ENCODE measurements at places on chromosomes 4 and X.

- no peak for DNase-seq
Observed at GRCh38 chr4:41178372-41179370, 35.7 kb downstream of the APBB2 start.

DNA sequence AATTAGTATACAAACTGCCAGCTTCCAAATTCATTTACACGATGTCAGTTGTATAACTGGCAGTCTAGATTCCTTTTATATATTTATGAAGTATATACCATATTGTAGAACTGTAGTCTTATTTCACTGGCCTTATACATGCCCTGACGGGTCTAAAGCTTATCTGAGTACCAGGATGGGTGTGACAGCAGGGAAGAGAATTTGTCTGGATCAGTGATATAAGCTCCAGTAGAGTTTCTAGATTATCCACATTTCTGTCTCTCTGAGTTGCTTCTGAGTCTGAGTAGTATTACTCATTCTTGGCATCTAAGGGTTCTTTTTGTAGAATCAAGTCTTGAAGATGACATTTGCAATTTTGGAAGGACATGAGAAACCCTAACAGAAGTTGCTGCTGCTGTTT is 101.3 kb downstream of the RPA4 start:
- no peak for DNase-seq

GRCh38 chr4:118760092-118760491 is 74.9 kb downstream of the METTL14 start:
- no peak for DNase-seq

DNA sequence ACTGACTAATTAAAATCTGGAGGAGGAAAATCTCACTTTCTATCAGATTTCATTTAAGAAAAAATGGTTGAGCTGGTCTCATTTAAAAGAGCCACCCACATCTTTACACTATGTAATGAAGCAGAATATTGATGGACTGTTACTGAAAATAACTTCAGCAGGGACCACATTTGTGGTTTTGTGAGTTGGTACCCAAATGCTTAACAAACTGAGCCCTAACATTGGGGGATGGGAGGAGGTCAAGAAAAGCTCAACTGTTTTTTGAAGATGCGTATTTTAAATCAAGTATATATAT is 30.1 kb downstream of the HOPX start:
- no peak for DNase-seq

- no peak for DNase-seq
Observed at GRCh38 chr4:182537031-182537795, 294.0 kb downstream of the TENM3 start.

DNA sequence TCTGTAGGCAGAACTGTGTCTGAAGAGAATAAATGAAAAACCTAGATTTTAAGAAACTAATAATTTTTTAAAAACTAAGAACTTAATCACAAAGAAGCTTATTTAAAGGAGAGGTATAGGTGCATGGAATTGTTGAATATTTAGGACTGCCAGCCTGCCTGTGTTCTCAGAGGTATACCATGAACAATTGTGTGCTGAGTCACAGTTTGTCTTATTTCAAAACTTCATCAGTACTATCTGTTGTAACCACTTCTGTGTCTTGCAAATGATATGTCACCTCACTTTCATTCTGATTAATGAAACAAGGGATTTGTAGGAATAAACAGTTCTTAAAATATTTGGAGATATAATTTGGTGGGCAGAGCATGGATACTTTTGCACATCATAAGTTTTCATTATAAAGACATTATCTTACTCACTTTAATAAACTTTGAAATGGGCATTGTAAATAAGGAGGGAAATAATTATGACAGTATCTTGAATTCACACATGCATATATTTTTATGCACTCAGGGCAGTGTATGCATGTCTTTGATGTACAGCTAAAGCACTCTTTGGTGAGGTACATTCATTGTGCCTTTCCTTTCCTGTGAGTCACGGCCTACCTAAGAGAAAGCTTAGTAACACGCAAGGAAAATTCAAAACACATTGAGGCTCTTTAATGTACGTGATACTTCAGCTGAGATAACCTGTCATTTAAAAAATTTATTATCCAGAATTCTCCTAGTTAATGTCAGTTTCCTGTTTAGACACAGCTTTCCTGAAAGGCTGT is 31.7 kb downstream of the STOX2 start:
- no peak for DNase-seq

DNA sequence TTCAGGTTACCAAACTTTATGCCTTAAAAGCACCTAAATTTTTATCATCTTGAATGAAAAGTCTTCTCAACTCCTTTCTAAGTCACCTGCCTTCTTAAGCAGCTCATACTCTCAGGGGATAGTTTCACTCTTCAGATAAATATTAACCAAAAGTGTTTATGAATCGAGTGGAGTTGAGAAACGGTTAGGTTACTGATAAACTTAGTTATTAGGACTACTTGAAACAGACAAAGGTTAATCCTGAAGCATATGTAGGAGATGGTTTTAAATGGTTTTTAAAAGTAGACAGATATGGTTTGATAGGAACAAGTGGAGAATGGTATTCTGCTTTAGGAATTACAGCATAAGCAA is 32.8 kb downstream of the CLDN22 start:
- no peak for DNase-seq

DNA sequence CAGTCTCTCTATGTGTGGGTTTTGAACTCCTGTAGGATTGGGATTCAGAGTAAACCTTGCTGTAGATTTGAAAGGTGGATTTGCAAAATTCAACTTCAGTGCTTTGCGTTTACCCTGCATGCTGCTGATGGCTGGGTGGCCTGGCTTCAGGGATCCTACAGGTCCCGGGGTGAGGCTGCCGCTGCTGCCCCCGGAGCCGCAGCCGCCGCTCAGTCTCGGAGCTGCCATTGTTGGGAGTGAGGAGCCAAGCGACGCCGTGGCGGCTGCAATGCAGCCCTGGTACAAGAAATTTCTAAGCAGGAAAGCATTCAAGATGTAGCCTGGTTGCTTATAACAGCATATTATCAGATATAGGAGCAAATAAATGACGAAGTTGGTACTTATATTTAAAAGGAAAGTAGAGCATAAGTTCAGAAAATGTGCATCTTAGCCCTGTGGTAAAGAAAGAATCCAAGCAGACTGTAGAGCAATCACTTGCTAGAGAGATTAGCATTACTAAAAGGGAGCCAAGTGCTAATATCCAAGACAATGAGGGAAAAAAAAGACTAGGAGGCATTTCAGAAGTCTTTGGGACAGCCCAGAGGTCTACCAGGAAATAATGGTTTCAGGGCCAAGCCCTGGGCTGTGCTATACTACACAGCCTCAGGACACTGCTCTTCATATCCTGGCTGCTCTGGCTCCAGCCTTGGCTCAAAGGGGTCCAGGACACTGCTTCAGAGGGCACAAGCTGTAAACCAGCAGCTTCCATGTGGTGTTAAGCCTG is 36.9 kb upstream of the CHIC1 start:
- no peak for DNase-seq

DNA sequence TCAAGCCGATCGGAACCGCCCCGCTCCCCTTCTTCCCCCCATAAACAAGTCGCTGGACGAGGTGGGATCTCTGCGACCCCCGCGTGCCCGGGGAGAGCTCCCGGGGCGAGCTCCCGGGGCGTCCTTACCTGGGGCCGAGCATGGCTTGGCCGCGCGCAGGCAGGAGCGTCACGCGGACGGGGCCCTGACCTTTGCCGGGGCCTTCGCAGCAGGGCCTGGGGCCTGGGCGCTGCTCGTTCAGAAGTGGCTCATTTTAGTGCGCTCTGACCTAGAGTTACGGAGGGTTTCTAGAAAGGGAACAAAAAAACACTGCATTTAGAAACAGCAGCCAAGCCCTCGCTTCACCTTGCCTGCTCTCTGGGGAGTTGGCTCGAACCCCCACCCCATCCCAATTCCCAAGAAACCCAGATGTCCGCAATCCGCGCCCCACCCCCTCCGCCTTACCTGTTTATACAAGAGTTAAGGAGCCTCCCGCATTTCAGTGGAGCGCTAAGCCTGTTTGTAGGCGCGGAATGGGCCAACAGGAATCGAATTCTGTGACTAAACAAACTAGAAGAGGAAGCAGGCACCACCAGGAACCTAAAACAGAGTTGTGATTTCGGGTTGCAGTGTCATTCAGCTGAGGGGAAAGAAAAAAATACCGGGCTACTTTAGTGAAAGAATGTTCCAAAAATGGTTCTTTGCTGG is 814 bp upstream of the RBM47 start:
- DNase-seq: no peak

GRCh38 chr4:6008092-6008551 is 10.1 kb downstream of the C4orf50 start:
- no peak for DNase-seq

DNA sequence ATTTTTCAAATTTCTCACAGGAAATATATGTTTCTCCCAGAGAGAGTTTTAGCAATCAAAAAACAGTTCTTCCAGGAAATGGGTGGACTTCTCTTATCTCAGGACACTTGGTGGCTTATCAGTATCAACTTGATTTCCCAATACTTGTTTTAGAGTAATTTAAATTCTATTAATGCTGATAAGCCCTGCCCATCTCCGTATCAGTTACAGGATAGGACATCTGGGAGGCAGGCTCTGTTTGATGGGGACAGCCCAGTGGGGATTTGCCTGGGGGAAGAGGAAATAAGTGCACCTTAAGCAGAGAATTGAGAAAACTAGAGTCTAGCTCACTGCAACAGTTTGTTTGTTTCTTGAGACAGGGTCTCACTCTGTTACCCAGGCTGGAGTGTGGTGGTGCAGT is 43.2 kb upstream of the PDGFRA start:
- DNase-seq: no peak

GRCh38 chr4:157634057-157634456 is 413.5 kb downstream of the GRIA2 start:
- no peak for DNase-seq

- DNase-seq: no peak
Observed at GRCh38 chr4:67020438-67020797, 524.9 kb downstream of the CENPC start.

GRCh38 chr4:148344352-148344751 is 97.9 kb downstream of the NR3C2 start:
- DNase-seq: no peak

DNA sequence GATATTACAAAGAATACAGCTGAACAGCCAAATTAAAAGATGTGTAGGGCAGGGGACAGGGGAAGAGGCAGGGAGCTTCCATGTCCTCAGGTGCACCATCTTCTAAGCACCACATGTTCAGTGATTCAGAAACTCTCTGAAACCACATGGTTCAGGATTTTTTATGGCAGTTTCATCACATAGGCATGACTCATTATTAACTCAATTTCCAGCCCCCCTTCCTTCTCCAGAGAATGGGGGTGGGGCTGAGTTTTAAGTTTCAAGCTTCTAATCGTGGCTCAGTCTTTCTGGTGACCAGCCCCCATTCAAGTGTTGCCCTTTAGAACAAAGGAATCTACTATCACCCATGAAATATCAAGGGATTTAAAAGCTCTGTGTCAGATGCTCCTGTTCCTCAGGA is 317.8 kb upstream of the GALNT7 start:
- DNase-seq: no peak

- no peak for DNase-seq
Observed at GRCh38 chrX:26722666-26723428, 506.9 kb downstream of the MAGEB5 start.

GRCh38 chr4:139568206-139568955 is 12.4 kb upstream of the SETD7 start:
- DNase-seq: no peak

- DNase-seq: no peak
Observed at GRCh38 chr4:142845293-142846107, 601 bp downstream of the INPP4B start.

DNA sequence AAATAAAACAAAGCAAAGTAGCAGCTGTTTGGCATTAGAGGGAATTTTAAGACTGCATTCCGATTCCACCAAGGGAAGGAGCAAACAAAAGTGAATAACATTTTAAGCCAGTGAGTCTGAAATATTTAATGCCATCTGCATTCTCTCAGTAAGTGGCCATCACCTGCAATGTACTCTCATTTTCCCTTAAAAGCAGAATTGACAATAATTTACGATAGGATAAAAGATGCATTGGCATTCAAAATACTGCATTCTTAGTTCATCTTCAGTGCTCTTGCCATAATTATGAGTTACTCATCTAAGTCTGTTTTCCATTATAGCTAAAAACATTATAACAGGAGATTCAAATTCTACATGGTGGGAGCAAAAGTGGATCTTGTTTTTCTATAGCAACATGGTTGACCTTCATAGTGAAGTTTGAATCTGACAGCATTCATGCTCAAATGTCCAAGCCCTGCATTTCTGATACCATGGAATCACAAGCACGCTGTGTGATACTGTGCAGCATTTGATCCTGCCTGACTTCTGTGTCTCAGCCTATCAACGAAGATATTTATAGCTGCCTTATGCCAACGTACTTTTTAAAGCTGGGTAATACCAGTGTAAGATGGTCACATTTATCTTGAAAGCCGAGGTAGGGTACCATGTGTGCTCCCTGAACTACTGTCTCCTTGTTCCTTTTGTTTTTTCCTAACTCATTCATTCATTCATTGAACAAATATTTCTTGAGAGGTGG is 355.3 kb upstream of the IGFBP7 start:
- no peak for DNase-seq

GRCh38 chrX:44253575-44253942 is 89.9 kb downstream of the EFHC2 start:
- no peak for DNase-seq

GRCh38 chrX:1914606-1915365 is 299.9 kb downstream of the ASMT start:
- DNase-seq: no peak

GRCh38 chr4:140291259-140291658 is 82.2 kb upstream of the SCOC start:
- no peak for DNase-seq

- DNase-seq: no peak
Observed at GRCh38 chrX:81120936-81121371, 80.8 kb downstream of the HMGN5 start.

GRCh38 chr4:139223682-139224317 is 46.8 kb upstream of the ELF2 start:
- DNase-seq: no peak

DNA sequence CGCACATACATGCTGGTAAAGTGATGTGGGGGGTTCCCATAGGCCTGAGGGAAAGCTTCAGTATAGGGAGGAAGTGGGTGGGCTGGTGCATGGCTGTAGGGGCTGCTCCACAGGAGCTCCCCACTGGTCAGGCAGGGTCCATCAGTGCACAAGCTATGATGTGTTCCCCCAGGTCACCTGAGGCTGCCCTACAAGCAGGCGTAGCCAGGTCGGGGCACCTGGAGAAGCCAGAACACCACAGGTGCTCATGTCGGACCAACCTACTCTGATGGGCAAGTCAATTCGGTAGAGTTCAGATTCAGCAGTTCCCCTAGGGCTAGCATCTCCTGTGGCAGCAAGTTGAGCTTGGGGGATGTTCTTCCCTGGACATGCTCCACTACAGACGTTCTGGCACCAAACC is 103.3 kb upstream of the EPHA5 start:
- DNase-seq: no peak
